ENCODE measurements at places on chromosomes 13 and 19. TPM values are rescaled to one million over a fixed set of nuclear protein-coding genes. Genes with fewer than 3 reads are reported as not detected.

C13orf42 gene
- not detected for total RNA-seq

GRCh38 chr13:81133066-81133465 is 792.1 kb upstream of the SPRY2 start:
- DNase-seq = peak; percentile 1

- DNase-seq = peak; percentile 88
Observed at GRCh38 chr19:54207983-54208783, 7.5 kb downstream of the RPS9 start.

DNA sequence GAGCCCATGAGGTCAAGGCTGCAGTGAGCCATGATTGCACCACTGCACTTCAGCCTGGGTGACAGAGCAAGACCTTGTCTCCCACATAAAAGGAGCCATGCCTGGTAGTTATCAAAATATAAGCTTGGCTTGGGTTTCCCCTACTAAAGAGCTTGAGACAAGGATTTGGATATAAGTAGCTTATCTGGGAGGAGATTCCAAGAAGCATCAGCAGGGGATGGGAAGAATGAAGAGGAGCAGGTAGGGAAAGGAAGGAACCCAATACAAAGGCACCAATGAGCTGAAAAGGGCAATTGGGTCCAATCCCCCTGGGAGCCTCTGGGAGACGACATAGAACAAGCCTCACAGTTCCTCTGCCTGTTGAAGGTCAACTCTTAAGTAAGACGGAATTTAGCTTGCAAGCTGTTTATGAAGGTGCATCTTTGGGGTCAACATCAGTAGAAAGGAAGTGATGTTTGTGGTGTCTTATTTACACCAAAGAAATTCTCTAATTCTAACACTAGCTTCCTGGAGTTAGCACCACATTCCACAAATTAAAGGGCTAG is 7.4 kb upstream of the CLEC4G start:
- no peak for DNase-seq

JUNB gene
- total RNA-seq = 87.9 TPM

DNA sequence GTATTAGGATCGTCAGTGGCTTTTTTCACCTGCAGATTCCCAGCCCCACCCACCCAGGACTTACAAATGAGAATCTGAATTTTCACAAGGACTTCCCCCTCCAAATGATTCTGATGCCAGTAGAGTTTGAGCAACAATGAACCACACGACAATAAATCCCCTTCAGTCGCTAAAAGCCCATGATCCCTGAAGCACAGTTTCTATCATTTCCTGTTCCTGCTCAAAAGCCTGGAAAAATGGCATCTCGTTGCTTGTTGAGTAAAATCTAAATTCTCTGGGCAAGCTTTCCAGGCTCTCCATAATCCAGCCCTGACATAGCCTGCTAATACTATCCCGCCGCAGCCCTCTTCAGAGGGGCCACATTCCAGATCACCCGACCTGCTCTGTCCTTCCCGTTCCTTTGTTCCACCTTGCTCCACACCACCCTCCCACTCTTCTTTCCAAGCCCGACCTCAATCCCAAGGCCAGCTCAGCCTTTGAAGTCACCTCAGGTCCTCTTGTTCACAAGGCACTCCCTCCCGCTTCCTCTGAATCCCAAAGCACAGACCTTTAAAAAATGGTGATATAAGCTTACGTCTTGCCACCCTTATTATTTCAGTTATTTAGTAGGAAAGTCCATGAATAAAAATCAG is 67.9 kb downstream of the NUFIP1 start:
- no peak for DNase-seq

DNA sequence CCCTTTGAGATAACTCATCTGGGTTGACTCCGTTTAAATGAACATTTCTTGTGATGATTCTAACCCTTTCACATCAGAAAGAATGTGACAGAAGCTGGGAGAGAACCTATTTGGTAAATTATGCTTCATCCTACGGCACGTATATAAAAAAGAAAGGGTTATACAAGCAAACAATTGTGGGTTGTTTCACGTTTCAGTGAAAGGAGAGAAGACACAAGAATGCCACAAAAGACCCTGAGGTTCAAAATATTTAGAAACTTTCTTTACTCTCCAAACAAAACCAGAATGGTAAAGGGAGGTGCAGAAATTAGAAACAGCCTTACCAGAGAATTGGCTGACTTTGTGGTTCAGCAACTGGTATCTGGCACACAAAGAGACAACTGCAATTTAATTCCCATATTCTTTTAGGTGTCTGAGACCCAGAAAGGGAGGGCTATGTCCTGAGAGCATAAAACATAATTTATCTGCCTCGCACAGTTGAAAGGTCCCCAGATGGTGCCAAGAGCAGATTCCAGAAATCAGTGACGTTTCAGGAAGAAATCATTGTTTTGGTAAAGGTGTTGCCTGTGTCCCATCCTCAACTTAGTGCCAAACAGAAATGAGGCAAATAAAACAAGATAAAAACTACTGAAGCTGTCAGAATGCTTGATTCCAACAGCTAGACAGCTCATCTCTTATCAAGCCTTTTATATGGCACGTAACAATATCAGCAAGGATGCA is 361.4 kb downstream of the EFNB2 start:
- DNase-seq = no peak

- DNase-seq = no peak
Observed at GRCh38 chr19:6963937-6964336, 57.3 kb downstream of the MBD3L2B start.

ATP8B3 gene
- total RNA-seq = 3.3 TPM

DNA sequence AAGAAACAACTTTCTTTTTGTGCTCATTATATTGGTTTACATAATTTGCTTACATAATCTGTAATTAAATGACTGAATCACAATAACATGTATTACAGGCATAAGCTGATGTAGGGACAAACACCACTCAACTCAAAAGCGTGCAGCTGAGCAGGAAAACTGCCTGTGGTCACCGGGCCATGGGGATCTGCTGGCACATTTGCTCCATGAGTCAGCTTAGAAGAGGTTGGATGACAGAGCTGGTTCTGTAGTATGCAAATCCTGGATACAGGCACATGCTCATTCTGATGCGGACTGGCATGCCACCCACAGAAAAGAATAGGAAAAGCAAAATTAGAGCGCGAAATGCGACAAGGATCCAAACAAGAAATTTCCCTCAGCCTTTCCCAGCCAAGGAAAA is 128.6 kb downstream of the USP12 start:
- peak; percentile 95 for DNase-seq

- DNase-seq = no peak
Observed at GRCh38 chr13:87953381-87953780, 282.2 kb downstream of the SLITRK5 start.

- DNase-seq = no peak
Observed at GRCh38 chr19:5477451-5478215, 22.4 kb downstream of the ZNRF4 start.

COMMD6 gene
- 126 TPM for total RNA-seq

CDC42EP5 gene
- 7.9 TPM for total RNA-seq

GRCh38 chr13:109454167-109454917 is 332.0 kb downstream of the IRS2 start:
- no peak for DNase-seq

DNA sequence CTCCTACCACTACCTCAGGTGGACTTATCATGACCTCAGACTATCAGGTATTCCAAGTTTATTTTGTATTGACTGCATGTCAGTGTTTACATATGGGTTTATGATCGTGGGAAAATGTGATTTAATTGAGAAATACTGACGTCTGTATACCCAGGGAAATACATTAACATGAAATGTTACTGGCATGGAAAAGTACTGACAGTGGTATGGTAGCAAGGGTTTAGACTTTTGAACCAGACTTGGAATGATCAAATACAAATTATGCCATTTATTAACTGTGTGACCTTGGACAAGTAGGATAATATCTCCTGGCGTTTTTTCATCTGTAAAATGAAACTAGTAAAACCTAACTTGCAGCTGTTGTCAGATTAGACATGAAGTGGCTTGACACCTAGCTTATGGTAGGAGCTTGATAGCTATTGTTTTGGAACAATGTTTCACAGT is 147.7 kb downstream of the CDK8 start:
- DNase-seq = no peak

- DNase-seq = no peak
Observed at GRCh38 chr19:38534574-38534973, 83.2 kb downstream of the MAP4K1 start.

MEGF8 gene
- 20.0 TPM for total RNA-seq

IL12RB1 gene
- total RNA-seq = not detected

DNA sequence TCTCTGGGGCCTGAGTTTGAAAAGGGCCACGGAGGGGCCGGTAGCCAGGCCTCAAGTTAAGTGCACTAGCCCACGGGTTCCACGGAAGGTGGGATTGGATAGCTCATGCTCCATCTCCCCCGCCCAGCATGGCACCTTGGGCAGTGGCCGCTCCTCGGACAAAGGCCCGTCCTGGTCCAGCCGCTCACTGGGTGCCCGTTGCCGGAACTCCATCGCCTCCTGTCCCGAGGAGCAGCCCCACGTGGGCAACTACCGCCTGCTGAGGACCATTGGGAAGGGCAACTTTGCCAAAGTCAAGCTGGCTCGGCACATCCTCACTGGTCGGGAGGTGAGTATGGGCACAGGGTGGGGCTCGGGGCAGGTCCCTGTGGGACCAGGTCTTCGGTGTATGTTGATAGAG is 7.8 kb downstream of the MARK4 start:
- DNase-seq = no peak

SLC10A2 gene
- not detected for total RNA-seq

DNA sequence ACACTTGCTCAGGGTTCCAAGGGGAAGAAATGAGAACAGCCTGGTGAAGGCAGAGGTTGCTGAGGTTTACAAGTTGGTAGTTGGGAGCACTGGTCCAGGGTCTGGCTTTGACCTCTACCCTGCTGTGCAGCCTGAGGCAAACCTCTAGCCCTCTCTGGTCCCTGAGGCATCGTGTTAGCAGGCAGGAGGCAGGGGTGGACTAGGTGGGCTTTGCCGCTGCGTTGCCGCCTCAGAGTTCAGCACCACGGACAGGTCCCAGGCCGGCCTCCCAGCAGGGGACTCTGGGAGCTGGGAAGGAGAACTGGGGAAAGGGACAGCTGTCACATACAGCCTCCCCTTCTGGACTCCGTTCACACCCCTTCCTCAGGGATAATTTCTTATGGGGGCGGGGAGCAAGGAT is 3.1 kb downstream of the NCAN start:
- DNase-seq = peak; percentile 31

NUP62 gene
- 11.3 TPM for total RNA-seq

DNA sequence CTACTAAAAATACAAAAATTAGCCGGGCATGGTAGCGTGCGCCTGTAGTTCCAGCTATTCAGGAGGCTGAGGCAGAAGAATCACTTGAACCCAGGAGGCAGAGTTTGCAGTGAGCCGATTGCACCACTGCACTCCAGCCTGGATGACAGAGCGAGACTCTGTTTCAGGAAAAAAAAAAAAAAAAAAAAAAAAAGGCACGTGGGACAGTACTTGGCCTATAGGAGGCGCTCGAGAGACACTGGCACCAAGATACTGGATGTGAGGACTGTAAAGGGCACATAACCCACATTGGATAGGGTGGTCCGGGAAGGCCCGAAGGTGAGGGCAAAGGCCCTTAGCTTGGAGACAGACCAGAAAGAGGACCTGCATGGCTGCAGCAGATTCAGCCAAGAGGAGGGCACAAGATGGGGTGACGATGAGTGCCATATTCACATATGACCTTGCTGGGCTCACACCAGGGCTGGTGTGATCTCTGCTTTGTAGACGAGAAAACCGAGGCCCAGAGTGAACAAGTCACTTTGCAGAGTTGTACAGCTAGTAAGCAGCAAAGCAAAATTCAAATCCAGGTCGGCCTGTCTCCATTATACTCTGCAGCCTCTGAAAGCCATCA is 89.4 kb downstream of the DPF1 start:
- peak; percentile 57 for DNase-seq

PMIS2 gene
- not detected for total RNA-seq

DNA sequence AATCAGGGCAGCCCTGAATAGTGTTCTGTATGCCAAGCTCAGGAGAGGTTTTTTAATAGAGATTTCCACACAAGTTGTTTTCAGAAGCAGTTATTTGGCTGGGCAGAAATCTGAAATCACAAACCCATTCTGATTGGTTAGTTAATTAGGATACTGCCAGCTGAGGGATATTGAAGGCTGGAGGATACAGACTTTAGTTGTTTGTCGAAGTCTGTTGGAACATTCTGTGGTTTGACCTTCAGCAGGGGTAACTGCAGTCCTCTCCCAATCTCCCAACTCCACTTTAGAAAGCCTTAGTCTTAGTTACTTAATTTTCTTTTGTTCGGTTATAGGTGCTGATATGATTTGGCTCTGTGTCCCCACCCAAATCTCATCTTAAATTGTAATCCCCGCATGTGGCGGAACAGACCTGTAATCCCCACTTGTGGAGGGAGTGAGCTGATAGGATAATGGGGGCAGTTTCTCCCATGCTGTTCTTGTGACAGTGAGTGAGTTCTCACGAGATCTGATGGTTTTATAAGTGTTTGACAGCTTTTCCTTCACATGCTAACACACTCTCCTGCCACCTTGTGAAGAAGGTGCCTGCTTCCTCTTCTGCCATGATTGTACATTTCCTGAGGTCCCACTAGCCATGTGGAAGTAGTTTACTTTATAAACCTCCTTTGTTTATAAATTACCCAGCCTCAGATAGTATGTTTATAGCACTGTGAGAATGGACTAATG is 169.2 kb downstream of the GPC5 start:
- DNase-seq = no peak

- no peak for DNase-seq
Observed at GRCh38 chr19:21638776-21639175, 128.6 kb downstream of the ZNF100 start.

DACH1 gene
- 0.09 TPM for total RNA-seq

- DNase-seq = no peak
Observed at GRCh38 chr13:34129436-34129835, 311.5 kb downstream of the RFC3 start.

GRCh38 chr13:73261739-73262216 is 203.0 kb downstream of the KLF5 start:
- peak; percentile 56 for DNase-seq

OLFM4 gene
- 0.09 TPM for total RNA-seq

TMEM59L gene
- total RNA-seq = 2.2 TPM

DNA sequence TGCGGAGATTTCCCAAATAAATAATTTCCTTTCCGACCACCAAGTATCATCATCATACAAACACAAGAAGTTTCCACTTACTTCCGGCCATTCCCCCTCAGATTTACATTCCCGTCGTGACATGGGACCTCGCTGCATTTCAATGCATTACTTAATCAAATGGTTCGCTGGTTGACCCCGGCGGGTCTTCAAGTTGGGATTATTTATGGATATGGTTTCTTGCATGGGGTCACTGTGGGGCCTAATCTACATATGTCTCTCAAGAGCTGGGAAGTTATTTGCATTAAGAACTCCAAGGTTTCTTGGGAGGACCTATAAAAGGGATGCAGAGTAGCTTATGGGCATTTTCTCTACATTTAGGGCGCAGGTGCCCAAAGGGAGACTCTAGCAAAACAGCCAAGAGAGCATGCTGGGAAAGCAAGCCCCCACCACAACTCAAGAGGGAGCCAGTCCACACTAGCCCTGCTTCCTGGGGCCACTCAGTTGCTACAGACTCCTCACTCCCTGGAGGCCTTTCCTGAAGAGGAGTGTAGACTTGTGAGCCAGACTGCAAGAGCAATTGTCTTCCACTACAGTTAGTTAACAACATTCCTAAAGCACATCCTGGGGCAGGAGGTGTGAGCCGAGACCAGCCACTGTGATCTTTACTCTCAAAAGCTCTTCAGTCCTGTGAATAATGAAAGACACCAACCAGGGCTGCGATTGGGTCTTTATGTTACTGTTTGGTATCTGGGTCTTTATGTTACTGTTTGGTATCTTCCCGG is 125.3 kb downstream of the KATNAL1 start:
- no peak for DNase-seq

FOSB gene
- total RNA-seq = 0.33 TPM

All from fibroblast of the aortic adventitia (primary cell).